ENCODE measurements at places on chromosomes 5 and 9.

DNA sequence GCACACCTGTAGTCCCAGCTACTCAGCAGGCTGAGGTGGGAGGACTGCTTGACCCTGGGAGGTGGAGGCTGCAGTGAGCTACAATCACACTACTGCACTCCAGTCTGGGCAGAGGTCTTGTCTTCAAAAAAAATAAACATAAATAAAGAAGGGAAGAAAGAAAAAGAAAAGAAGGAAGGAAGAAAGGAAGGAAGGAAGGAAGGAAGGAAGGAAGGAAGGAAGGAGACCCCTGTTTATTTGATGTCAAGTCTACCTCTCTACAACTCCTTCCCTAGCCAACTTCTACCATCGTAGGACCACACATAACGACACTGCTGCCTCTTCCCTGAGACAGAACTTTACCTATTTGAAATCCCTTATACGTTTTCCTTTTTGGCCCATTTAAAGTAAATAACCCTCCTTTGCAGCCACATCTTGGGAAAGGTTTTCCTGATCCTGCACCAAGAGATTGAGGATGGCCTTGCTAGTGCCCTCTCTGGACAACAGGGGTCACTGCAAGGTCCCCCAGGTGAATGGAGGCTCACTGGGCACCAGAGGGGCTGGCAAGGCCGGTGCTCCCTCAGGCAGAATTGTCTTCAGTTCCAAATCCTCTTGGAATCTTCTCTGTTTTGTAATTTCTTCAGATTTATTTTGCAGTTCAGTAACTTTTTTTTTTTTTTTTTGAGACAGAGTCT lies 10.5 kb downstream of the RPS14 start:
- no peak for DNase-seq

- DNase-seq = no peak
These were observed 51.3 kb upstream of the FREM1 start for GRCh38 chr9:14961372-14962068.

GRCh38 chr5:132225165-132226032 lies 2.3 kb downstream of the P4HA2 start:
- no peak for DNase-seq

DNA sequence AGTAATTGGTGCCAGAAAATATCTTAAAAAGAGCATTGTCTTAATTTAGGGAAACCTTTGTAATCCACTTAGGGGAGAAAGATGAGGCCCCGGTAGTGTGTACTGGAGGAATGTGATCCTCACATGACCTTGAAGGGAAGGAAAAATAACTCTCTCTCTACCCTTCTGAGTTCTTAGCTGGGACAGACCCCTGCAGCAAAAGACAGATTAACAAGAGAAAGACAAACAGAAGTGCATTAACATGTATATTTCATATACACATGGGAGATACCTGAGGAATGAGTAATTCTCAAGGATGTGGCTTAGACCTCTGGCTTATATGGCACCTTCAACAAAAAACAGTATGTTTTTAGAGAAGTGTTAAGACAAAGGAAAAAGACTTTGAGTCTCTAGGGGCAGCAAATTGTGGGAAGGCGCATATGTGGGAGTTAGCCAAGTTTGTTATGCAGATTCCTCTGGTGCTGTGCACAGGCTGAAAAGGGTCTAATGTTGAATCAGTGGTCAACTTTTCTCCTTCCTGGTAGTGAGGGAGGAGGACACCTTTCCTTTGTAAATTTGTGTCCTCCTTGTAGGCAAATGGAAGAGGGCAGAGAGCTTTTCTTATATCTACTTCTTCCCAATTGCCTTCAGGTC lies 138.8 kb downstream of the LRRC70 start:
- no peak for DNase-seq

GRCh38 chr9:34514816-34515215 lies 8.0 kb downstream of the ENHO start:
- no peak for DNase-seq

GRCh38 chr5:74030371-74030770 lies 404.4 kb downstream of the ARHGEF28 start:
- DNase-seq = no peak

GRCh38 chr5:59000211-59000610 lies 417.3 kb downstream of the RAB3C start:
- DNase-seq = no peak

DNA sequence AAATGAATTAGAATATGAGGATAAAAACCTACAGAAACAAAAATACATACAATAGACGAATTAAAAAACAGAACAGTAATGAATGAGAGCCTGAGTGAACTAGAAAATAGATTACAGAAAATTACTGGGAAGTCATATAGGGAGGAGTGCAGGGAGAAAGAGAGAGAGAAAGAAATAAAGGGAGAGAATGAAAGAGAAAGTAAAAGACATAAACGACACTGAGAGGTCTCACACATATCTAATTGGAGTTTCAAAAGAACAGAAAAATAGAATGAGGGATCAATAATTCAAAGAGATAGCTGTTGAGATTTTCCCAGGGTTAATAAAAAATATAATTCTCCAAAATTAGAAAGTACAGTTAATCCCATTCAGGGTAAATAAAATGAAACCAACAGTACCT lies 156.4 kb upstream of the FTMT start:
- DNase-seq = no peak

- DNase-seq = no peak
These were observed 340.7 kb downstream of the TLE4 start for GRCh38 chr9:79912318-79913070.

GRCh38 chr9:99264070-99264680 lies 42.1 kb downstream of the SEC61B start:
- no peak for DNase-seq

DNA sequence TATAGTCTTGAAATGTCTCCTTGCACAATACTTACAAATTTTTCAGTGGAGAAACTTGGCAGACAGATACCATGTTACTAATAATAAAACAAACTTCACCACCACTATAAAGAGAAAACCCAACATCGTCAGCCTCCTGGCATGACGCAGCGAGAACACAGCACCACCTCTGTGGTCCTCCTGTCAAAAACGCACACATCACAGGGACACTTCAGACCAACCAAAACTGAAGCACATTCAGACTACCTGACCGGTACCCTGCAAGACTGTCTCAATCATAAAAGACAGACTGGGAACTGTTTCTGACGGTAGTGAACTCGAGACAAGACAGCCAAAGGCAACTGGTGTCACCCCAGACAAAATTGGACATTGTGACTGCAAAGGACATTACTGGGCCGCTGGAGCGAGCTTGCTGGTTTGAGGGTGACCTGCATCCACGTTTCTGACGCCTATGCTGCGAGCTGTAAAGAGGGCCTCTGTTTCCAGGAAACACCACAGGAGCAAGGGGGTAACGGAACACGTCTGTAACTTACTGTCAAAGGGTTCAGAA lies 34.4 kb downstream of the NSUN2 start:
- DNase-seq = no peak

- no peak for DNase-seq
These were observed 80.9 kb upstream of the COL5A1 start for GRCh38 chr9:134560654-134561053.

Data from pons (tissue), 1 donor.